Subcutaneous preadipocyte (primary cell): ENCODE measurements at places on chromosomes 1 and 21. TPM values are rescaled to one million over a fixed set of nuclear protein-coding genes. Genes with fewer than 3 reads are reported as not detected.

Gene C1QTNF12
- total RNA-seq, result 0.59 and 1.8 TPM in 2 replicates

Gene BNIPL
- 0.37 and 0.39 TPM in 2 replicates for total RNA-seq

Gene TTC24
- total RNA-seq, result not detected in 2 replicates

Gene SERINC2
- 15.4 and 20.9 TPM in 2 replicates for total RNA-seq

Gene TMEM82
- not detected in 2 replicates for total RNA-seq

Gene ABCA4
- total RNA-seq, result under 0.01 TPM in 1 of 2 replicates, not detected in the other

Gene GSTM5
- 2.0 and 4.4 TPM in 2 replicates for total RNA-seq

Gene TGFB2
- total RNA-seq, result 0.73 and 0.78 TPM in 2 replicates

Gene CDA
- total RNA-seq, result 2.0 and 2.6 TPM in 2 replicates

Gene BSND
- not detected in 2 replicates for total RNA-seq

Gene DMRTA2
- not detected in 2 replicates for total RNA-seq
